ENCODE measurements at places on chromosomes 6 and 20.

DNA sequence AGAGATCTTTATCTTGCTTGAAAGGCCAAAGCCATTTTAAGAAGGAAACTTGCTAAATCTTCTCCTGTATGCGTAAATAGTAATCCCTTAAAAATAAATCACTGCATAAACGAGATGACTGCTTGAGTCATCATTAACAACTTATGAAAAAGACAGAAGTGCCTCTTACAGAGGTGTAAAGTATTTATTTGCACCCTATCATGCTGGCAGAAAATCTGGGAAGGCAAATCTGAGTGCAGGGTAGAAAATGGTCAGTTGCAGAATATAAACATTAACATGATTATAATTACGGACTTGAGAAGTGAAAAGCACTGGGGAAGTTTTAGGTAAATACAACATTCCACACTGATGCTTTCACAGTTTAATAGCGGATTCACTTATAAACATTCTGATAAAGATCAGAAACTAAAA lies 67.5 kb upstream of the FBXO30 start:
- DNase-seq: no peak

GRCh38 chr6:85077098-85077497 lies 312.7 kb upstream of the TBX18 start:
- DNase-seq: no peak

DNA sequence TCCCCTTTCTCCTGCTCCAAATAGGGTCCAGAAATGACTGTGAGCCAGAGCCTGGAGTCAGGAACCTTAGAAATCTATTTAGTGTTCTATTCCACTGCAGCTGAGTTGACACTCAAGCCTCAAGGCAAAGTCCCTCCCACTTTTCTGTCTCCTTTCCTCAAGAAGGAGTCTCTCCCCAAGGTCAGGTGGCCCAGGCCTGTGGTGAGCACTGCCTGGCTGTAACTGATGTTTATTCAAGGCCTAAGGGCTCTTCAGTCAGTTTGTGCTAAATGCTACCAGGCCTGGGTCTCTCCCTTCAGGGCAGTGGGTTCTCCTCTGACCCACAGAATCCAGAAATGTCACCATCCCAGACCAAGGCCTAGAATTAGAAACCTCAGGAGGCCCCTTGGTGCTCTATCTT lies 1042.9 kb upstream of the EPHA7 start:
- no peak for DNase-seq

DNA sequence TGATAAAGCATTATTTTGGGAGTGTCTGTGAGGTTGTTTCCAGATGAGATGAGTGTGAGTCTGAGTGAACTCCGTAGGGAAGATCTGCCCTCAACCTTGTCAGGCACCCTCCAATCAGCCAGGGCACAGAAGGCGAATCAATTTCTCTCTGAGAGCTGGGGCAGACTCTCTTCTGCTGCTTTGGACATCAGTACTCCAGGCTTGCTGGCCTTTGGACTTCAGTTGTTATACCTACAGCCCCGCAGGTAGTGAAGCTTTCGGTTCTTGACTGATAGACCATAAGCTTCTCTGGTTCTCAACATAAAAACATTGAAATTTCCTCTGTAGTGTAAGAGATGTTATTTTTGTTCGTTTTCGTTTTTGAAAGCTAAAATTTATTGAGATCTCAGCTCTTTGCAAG lies 71.4 kb downstream of the MAFB start:
- DNase-seq: no peak

DNA sequence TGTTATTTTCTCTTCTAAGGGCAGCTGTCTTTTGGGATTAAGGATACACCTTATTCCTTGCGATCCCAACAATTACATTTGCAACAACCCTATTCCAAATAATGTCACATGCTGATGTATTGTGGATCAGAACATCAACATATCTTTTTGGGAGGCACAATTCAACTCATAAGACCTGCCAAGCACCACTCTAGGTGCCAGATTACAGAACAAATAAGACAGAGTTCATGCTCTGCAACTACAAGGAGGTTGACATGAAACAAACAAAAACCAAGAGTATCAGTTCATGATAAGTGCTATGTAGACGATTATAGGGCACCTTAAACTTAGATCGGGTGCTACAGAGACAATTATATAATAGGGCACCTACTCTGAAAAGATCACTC lies 203.2 kb upstream of the SGK1 start:
- DNase-seq: no peak

- DNase-seq: no peak
Observed at GRCh38 chr6:13234130-13234529, 94.2 kb downstream of the TBC1D7 start.

DNA sequence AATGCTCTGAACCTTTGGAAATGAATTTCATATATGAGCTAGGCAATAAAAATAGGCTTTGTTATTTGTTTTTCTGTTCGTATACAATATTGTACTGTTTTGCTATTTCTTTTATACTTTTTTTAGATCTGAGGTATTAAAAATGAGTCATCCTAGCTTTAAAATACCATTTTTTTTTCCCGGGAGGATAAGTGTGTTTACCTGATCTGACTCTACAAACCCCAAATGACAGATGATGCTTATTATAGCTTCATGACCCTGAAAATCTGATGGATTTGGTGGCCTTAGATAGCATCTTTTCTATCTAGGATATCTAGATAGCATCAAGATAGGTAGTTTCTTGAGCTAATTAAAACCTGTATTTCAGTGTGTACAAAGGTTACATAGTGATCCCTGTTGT lies 206.4 kb downstream of the DTNBP1 start:
- no peak for DNase-seq

GRCh38 chr20:1296922-1297321 lies 30.8 kb downstream of the SNPH start:
- DNase-seq: no peak

Data from stimulated activated CD8-positive, alpha-beta memory T cell treated with anti-CD3 and anti-CD28 coated beads, Interleukin-2, amount 100 ng/mL, for 1 hour (primary cell).